Activated T-cell treated with anti-CD3 and anti-CD28 coated beads for 1 hour (primary cell): ENCODE measurements at places on chromosomes 4 and X.

DNA sequence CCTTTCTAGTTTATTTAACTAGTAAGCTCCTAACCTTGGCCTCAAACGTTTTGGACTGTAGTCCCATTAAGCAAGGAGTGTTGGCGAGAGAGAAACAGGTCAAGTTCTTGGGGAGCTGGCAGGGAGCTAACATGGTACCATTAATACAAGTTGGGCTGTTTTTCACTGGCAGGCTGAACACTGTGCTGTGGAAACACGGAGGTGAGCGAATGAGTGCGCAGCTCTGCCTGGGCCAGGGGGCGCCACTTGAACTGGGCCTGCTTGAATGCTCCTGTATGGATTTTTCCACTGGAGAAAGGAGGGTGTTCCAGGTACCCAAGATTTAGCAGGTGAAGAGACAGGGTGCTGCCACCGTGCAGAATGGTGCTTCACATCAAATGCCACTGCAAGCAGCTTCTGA lies 7.4 kb upstream of the SMS start:
- DNase-seq, result no peak

GRCh38 chrX:46642145-46642544 lies 68.6 kb downstream of the CHST7 start:
- no peak for DNase-seq

DNA sequence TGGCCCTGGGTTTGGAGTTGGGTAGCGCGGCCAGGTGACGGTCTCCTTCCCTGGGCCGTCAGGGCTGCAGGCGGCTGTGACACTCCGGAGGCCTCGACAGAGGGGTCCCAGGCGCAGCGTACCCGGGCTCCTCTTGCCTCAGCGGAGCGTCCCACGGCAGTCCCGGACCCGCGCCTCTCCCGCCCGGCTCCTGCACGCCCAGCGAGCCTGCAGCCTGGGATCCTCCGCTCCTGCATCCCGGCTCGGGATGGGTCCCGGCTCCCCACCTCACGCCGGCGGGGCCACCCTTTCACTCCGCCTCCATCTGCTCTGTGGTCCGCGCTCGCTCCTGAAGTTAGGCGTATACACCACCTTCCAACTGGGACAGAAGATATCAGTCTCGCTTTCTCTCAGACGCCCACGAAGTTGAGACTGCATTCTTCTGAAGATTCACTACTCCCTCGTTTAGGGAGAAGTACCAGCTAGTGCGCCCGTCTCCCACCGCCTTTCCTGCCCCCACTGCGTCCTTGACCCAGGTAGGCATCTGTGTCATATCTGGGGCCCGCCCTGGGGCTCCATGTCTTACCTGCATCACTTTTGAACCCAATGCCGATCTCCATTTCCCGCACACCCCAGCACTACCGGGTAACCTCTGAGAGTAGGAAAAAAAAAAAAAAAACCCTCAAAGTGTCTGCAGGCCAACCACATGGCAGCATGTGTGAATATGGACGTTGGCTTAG lies 32.3 kb upstream of the KDR start:
- no peak for DNase-seq

- DNase-seq, result no peak
These were observed 20.4 kb downstream of the DOK7 start for GRCh38 chr4:3483471-3483921.

DNA sequence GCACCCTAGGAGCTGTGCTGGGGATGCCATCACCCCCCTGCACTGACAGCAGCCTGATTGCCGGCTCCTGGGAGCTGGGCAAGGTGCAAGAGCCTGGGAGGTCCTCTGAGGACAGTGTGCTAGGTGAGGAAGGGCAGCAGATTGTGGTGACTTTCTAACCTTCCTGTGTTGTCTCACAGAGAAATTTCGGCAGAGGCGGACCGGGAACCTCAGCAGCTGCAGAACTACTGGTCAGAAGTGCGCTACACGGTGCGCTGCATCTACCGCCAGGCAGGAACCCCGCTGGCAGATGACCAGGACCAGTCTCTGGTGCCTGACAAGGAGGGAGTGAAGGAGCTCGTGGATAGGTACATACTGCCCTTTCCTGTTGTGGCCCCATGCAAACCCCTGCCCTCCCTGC lies 89.8 kb downstream of the FAM193A start:
- no peak for DNase-seq

GRCh38 chrX:50100188-50100587 lies 100.6 kb downstream of the AKAP4 start:
- DNase-seq, result no peak
